Fibroblast of villous mesenchyme (primary cell): ENCODE measurements at places on chromosomes 4 and X.

DNA sequence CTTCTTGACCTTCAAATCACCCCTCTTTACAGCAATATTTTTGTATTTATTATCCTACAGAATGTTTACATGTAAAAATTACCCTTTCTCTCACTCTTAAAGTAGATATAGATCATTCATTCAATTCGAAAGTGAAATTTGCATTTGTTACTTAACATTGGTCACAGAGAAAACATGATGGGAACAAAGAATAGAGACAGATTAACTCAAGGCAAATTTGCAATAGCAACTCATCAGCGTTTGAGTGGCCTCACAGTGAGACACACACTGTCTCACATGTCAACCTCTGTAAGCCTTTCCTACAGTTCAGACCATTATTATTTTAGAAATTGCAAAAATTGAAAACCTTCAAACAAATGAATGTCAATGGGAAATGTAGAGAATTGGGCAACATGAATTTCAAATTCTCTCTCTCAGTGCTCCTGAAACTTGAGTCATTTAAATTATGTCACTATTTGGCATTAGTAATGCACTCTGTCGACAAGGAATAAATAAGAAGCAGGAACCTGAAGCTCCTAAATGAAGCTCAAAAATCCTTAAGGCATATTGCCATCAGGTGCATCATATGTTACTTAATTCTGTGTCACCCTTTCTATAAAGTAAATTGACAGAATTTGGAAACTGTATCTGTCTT lies 148.3 kb upstream of the ANXA10 start:
- no peak for DNase-seq

GRCh38 chrX:153651540-153652079 lies 4.6 kb downstream of the DUSP9 start:
- DNase-seq = no peak

DNA sequence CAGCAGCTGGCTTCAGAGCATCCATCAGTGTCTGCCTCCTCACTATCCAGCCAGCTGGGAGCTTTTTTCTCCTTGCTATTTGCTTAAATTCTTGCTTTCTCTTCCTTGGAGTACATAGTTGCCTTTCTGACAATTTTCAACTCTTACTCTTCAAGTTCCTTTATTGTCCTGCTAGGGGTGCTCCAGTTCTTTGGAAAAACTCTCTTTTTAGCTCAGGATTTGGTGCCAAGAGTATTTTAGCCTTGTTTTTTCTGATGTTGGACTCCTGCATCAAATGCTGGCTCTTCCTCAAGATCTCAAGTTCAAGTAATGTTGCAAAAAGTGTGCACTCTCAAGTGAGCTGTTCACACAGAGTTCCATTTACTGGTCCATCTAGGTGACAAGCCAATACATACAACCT lies 126.4 kb downstream of the KDR start:
- DNase-seq = peak; percentile 36

GRCh38 chrX:27555514-27555913 lies 34.6 kb upstream of the DCAF8L2 start:
- peak; percentile 35 for DNase-seq

DNA sequence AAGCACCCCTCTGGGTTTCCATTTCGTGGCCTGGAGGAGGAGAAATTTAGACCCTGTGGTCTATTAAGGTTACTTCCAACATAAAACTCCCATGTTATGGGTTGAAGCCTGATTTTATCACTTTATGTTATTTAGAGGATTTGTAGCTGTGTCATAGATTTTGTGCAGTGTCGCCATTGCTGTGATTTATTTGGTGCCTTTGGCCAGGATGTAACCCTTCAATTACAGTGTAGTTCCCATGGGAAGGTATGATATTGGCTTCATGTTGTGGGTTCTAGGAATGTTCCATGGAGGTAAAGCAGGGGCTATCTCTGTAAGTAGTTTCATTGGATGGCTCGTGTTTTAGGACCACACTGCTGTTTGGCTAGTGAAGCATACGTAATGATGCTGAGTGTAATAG lies 58.5 kb downstream of the TMEM131L start:
- no peak for DNase-seq

DNA sequence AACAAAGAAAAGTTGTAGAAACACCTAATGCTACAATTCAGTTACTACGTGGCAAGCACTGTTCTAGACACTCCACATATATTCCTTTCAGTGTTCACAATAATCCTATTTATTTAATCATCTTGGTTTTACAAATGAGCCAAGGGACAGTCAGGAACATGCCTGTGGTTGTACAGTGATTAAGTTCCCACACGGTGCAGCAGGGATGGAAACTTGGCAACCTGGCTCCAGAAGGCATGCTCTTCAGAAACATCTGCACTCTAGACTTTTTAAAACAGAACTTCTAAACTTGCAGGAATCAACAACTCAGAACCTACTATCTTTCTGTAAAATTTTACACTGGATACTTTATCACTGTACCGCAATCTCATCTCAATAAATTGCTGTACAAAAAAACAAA lies 32.1 kb downstream of the TAPT1 start:
- peak; percentile 35 for DNase-seq

GRCh38 chr4:5213087-5213595 lies 161.9 kb downstream of the STK32B start:
- no peak for DNase-seq
